ENCODE measurements at places on chromosomes 13 and 19.

GRCh38 chr13:71368336-71368735 is 498.7 kb downstream of the DACH1 start:
- no peak for DNase-seq

- no peak for DNase-seq
These were observed 12.1 kb downstream of the FUT6 start for GRCh38 chr19:5827342-5827890.

DNA sequence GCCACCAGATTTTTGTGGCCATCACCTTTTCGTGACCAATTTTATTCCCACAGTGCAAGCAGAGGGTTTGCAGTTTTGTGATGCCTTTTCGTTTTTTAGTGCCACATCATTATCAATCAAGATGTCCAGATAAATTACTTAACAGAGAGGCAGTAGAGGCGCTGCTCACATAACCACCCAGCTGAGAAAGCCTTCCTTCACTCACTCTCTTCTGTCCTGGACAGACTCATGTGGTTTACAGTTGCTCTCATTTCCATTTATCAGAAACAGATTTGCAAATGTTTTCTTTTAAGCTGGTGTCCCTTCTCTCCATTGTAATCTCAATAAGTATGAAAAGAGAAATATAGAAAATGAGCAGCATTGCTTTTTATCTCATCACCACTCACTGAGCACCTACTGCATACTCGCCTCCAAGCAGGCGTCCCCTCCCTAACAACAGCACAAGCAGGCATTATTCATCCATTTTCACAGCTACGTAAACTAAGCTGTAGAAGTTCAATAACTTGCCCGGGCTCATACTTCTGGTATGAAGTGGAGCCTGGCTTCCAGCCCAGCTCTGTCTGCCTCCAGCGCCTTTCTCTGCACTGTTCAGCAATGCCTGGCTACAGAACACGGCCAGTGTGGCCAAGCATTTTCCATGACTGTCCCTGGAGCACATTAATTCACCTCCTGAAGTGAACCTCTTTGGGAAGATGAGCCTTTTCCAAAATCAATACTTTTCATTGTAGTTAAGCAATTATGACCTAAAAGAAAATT is 34.6 kb upstream of the KATNAL1 start:
- DNase-seq, result peak; percentile 90

DNA sequence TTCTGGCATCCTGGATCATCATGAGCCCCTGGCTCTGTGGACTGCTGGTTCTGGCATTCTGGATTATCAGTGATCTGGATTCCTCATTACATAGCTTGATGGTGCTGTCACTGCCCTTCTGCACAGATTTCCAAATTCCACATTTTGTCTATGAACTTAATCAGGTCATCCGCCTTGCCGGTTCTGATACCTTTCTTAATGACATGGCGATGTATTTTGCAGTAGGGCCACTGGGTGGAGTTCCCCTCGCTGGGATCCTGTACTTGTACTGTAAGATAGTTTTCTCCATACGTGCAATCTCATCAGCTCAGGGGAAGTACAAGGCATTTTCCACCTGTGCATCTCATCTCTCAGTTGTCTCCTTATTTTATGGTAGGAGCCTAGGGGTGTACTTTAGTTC is 24.4 kb upstream of the OR7C2 start:
- DNase-seq, result no peak

GRCh38 chr19:31804668-31805067 is 455.4 kb upstream of the TSHZ3 start:
- DNase-seq, result no peak

DNA sequence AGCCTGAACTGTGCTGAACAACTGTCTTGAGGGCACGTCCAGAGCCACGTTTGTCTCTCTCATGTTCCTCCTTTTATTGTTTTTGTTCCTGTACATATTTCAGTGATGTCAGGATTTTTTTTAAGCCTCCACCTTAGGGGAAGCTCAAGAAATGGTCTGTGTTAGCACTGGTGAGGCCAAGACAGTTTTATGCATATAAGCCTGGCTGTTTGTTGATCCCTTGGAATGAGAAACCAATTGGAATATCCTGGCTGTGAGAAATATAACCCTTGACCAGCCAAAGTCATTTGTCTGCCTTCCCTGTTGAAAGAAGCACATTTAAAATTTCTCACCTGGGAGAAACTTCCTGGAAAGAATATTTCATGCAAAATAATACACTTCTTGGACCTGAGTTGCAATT is 115.8 kb downstream of the DNAJC15 start:
- no peak for DNase-seq

DNA sequence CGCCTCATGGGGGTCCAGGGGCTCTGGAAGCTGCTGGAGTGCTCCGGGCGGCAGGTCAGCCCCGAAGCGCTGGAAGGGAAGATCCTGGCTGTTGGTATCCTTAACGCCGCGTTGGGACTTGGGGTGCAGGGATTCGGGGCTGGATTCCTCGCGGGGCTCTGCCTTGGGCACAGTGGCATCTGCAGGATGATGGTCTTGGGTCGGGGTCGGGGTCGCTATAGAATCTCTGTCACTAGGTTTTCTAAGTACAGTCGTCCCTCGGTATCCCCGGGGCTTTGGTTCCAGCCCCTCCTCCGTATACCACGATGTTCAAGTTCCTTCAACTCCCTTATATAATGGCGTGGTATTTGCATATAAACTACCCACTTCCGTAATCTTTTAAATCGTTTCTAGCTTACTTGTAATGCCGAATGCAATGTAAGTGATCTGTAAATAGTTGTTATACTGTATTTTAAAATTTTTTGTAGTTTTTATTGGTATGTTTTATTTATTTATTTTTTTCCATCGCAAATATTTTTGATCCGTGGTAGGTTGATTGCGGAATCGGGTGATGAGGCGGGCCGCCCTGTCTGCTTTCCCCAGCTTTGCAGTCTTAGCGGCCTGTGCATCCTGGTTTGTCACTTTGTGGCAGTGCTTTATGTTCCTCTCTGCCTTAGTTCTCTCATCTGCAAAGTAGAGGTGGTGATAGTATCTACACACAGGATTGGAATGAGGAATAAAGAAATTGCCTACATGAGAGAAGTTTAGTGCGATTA is 606 bp downstream of the ERCC5 start:
- peak; percentile 39 for DNase-seq

DNA sequence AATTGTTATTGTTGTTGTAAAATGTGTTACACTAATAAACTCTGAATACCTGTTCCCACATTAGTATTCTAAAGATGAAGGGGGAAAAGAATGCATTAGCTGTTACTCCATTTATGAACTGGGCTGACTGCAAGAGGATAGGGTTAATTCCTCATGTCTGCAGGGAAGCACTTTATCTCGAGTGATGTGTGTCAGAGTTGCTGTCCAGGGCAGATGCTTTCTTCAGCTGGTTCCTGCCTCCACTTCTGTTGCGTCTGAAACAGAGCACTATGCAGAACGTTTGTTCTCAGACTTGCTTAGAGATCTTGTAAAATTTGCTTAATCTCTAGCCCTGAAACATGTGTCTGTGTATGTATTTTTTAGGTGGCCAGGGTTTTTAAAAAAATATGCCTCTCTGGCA is 318.8 kb downstream of the SPRY2 start:
- DNase-seq, result peak; percentile 21

DNA sequence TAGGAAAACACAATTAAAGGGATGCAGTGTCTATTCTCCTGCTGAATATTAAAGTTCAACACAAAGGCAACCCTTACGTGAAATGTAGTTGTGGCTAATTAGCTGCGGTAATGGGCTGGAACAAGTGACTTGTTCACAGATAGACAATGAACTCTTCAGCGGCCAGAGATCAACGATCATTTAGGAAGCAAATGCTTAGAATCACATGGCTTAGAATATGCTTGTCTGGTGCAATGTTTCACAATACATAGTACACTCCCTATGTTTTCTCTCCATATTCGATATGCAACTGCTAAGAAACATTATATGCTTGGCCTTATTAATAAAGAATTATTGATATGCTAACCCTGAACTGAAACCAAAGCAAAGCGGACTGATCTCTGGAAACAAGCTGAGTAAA is 25.7 kb upstream of the MTUS2 start:
- no peak for DNase-seq

GRCh38 chr13:44429311-44429710 is 55.7 kb downstream of the SERP2 start:
- no peak for DNase-seq

GRCh38 chr19:13843104-13843921 is 33.6 kb upstream of the NANOS3 start:
- DNase-seq, result no peak

DNA sequence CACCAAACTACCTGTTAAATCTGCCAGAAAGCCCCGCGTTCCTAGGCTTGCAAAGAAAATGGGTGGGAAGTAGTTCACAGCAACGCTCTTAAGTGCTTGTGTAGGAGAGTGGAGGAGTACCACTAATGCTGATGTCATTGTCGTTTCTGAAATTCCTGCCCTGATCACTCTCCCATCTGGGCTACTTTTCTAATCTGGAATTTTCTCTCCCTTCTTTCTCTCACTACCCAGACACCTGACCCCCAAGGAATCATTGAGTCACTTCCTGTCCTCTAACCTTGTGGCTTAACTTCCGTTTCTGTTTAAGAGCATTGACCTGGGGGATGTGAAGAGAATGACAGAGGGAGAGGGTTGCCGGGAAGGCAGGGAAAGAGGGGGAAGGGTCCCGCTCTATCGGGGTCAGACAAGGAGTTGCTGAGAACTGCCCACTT is 98.7 kb downstream of the STARD13 start:
- DNase-seq, result peak; percentile 89

DNA sequence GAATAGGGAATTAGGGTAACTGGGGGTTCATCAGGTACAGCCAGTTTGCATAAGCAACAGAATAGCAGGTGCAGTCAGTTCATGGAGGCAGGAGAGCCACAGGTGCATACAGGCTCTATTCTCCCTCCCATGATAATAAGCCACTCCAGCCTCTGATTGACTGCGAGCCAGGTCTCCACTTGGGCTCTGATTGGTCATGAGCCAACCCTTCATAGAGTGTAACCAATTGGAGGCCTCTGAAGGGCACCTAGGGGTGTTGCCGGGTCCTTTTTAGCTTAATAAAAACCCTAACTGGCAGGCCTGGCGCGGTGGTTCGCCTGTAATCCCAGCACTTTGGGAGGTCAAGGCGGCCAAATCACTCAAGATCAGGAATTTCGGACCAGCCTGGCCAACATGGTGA is 8.7 kb upstream of the CKM start:
- no peak for DNase-seq

DNA sequence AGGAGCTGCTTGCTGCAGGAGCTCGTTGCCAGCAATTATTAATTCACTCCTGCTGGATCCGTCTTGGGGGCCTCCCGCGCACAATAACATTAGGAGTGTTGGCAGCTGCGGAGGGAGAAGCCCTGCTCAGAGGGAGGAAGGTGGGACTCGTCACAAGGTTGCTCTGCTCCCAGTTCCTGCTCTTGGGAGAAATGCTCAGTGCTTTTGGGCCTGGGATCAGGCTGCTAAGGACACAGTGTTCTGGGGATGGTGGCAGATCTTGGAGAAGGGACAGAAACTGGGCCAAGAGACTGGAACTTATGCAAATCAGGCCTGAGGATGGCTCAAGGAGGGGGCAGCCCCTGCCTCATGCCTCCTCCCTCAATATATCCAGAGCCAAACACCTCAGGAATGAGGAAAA is 78.9 kb upstream of the OLFM4 start:
- DNase-seq, result no peak

GRCh38 chr19:33235996-33236350 is 10.3 kb upstream of the SLC7A10 start:
- DNase-seq, result no peak
